CD4-positive, alpha-beta T cell treated with Interleukin-4 for 4 hours (primary cell): ENCODE measurements at places on chromosomes 12 and 14.

- no peak for DNase-seq
Measured at GRCh38 chr12:26032719-26033241, 74.3 kb downstream of the RASSF8 start.

GRCh38 chr14:105840266-105841021 is 314.1 kb downstream of the TMEM121 start:
- no peak for DNase-seq

DNA sequence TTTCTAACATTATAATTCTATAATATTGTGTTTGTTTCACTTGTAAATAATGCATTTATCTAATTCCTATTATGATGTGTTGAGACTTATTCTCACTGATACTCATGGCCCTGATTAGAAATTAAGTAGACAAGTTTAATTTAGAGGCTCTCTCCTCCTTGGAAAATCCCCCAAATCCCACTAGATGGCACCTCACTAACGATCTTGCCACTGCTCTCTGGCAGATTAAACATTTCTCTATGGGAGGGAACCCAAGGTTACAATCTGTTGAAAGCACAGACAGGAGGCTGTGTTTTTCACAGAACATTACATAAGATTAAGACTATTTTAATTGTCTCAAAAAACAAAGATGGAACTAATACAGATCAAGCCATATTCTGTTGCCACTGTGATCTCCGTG is 318.7 kb downstream of the LRFN5 start:
- DNase-seq: no peak

- DNase-seq: no peak
Measured at GRCh38 chr14:90644882-90645281, 171.3 kb downstream of the TTC7B start.

GRCh38 chr12:26097046-26097878 is 27.6 kb downstream of the BHLHE41 start:
- peak; percentile 64 for DNase-seq

DNA sequence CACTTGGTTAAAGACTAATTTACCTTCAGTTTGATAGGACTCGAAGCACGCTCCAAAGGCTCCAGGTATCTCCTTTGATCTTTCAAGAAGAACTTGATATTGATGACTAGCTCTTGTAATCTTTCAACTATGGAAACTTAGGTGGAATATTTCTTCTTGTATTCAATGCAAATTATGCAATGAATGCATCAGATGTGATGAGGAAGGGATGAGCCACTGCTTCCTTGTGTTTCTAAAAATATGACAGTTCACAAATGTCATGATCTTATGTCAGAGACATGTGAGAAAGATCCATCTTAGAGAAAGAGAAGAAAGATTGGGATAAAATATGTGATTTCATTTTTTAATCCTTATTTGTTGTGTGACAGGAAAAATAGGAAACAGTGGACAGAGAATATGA is 9.9 kb downstream of the RNASE9 start:
- no peak for DNase-seq

GRCh38 chr12:27284751-27285150 is 40.7 kb downstream of the STK38L start:
- no peak for DNase-seq

DNA sequence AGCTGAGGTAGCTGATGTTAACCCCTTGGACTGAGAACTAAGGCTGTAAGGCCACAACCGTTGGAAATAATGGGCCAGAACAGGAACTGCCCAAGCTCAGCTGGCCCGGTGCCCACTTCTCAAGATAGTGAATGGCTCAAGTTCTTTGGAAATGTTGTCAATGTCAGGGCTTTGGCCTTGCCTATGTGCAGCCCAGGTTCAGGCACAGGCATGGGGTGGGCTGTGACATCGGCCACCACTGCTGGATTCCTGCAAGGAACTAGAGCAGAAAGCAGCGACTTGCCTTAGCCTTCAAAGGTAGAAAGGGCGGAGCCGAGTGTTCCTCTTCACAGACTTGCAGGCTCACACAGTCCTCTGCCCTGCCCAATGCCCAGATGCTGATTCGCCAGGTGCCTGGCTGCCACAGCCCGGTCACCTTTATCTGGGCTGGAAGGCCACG is 291.2 kb downstream of the ZFP36L1 start:
- DNase-seq: no peak

DNA sequence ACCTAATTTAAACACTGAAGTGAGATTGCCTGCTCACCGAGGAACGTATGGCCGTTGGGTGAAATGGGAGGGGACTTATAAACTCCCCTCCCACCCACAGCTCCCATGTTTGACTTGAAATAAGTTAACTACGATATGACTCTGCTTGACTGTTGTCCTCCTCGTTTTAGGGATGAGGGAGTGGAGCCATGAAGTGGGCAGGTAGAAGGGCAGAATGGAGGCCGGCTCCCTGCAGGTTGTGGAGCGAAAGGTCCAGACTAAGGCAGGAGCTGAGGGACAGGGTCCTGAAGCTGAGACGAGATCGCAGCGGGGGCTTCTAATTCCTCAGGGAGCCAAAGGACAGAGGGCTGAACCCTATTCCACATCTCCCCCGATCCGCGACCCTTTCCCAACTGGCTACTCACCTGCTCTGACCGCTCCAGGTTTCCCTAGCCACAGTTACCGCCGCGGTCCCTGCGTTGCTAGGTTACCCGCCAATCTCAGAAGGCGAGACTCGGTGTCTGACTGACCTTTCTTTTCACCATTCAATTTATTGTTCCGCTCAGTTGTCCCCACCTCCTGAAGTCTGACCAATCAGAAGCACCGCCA is 577 bp upstream of the TPCN1 start:
- no peak for DNase-seq

DNA sequence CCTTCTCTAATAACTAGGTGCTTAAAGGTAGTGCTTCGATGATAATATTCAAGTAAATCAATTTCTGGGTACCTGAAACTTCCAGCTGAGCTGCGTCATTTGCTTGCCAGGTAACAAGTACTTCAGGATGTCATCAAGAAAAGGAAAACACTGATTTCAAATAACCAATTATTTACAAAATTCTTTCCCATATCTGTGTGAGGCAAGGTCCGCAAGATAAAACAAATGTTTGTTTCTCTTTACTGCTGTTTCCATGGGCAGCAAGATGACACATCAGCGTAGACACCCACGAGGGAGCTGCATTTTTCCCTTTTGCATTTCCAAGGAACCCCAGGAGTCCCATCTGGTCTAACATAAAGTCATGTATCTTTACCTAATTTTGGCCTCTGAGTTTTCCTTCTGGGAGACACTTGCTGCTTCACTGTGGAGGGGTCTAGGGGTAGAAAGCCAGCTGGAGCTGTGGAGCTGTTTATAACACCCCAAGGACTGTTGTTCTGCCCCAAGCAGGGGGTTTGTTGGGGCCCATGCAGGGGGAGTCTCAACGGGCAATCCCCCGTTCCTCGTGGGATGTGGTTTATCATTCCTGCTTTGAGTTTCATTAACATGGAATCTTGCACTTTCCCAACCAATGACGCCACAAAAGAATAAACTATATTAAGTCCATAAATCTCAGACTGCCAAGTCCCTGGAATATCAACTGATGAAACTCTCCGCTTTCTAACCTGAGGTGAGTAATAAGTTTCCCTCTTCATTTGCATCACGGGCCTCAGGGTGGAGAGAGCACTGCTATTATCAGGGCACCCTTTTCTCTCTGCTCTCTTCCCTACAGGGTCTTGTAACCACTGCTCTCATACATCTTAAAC is 112.8 kb upstream of the PELI2 start:
- no peak for DNase-seq

DNA sequence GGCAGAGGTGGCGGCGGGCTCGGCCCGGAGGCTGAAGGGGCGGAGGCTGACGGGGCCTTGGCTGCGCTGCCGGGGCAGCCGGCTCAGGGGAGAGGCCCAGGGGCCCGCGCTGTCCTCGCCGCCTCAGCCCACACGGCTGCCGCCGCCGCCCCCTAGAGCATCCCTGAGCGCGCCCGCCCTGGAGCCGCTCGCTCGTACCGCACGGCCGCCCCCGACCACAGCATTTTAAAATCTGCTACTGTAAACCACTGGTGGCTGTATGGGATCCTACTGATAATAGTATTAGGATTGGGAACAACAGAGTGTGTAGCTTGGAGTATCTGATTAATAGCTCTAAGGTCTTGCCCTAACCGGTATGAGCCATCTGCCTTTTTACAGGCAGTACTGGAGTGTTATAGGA is 22.2 kb upstream of the EDDM3A start:
- DNase-seq: no peak

GRCh38 chr14:100905166-100905565 is 1.6 kb upstream of the RTL1 start:
- DNase-seq: no peak

GRCh38 chr12:126482238-126482889 is 1417.1 kb downstream of the AACS start:
- no peak for DNase-seq

GRCh38 chr14:36057452-36058116 is 118.9 kb downstream of the PTCSC3 start:
- DNase-seq: no peak

- DNase-seq: no peak
Measured at GRCh38 chr12:25843976-25844375, 114.5 kb upstream of the RASSF8 start.

DNA sequence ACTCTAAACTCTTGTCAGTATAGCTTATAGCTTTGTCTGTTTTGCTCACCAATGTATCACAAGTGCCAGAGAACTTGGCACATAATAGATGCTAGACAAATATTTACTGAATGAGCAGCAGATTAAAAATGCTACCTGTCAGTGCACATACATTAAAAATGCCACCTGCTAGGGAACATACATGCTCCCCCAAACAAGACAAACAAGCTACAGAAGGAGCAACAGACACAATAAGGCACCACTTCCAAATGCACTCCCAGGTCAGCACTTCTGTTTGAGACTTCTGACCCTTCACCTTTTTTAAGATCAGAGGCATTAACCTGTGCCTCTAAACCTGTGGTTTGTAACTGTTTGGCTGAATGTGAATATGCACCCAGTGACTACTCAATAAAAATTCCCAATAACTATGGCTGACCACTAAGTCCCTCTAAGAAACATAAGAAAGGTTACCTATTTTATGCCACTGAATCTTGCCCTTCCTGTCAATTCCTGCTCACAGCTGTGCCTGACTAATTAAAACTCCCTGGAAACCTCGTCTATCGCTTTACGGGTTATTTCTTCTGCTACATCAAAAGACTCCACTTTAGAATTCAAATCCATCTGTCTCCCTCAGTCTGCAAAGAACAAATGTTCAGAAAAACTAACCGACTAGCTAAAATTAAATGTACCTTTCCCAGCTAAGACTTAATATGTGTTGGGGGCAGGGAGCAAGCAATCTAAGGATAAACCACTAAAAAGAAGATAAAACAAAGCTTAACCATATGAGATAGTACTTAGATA is 41.0 kb downstream of the HECTD4 start:
- no peak for DNase-seq

- no peak for DNase-seq
Measured at GRCh38 chr12:83559650-83560049, 872.9 kb downstream of the TMTC2 start.

GRCh38 chr12:122843455-122843854 is 8.2 kb downstream of the HIP1R start:
- no peak for DNase-seq

DNA sequence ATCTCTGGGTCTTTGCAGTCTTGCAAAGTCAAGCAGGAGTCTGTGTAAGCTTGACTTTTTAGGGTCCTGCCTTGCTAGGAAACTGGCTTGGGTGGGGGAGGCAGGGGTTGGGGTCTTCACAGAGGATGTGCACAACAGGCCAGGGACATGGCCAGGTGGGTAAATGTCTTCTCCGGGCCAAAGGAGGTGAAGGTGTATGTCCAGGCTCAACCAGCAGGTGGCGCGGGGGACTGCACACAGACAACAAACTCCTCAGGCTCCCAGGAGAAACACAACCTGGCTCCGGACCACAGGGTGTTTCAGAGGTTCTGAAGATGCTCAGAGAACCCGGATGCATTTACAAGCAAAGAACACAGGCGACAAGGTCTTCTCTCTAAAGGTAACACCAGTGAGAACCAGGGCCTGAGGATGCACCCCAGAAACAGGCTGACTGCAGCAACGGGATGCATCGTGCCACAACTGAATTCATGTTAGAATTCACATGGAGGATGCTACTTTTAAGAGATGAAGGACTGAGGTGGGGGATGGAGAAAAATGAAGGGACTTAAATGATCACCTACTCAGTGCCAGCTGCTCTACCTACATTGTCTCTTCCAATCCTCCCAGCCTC is 56.0 kb downstream of the PLEKHG3 start:
- DNase-seq: peak; percentile 56

DNA sequence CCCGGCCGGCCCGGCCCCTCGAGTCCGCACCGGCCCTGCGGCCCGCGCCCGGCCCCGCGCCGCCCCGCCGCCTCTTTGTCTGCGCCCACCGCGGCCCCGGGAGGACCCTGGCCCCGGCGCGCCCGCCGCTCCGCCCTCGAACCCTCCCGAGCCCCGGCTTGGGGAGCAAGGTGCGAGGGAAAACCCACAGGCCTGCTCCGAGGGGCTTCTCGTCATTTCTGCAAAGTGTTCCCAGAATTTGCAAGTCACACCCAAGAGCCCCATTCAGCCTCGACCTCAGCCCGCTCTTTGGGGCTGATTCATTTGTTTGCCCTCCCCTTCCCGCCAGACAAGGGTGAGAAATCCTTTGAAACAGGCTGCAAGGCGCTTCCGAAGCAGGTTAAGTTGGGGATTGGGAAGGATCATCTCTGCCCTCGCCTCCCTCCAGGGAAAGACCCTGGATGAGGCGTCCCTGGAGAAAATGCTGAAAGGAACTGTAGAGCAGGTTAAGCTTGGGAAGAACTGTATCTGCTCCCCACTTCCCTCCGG is 325 bp upstream of the CLIP1 start:
- DNase-seq: peak; percentile 25

DNA sequence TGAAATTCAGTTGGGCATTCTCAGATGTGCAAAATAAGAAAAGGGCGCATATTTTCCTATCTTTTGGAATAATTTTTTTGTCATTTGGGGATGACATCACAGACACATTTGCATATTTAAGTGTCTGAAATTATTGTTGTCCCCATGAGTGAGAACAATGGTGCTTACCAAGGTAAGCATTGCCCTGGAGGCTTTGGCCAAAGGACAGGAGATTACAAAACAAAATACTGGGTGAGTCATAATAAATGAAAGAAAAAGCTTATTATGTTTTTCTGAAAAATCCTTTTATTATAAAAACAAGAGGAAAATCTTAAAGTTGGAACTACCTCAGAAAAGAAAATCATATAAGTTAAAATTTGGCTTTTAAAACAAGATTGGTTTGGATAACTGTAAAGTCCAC is 254.9 kb downstream of the BTG1 start:
- no peak for DNase-seq

GRCh38 chr12:12425616-12426015 is 68.7 kb downstream of the BORCS5 start:
- no peak for DNase-seq

- peak; percentile 33 for DNase-seq
Measured at GRCh38 chr12:11719678-11720099, 70.2 kb downstream of the ETV6 start.

DNA sequence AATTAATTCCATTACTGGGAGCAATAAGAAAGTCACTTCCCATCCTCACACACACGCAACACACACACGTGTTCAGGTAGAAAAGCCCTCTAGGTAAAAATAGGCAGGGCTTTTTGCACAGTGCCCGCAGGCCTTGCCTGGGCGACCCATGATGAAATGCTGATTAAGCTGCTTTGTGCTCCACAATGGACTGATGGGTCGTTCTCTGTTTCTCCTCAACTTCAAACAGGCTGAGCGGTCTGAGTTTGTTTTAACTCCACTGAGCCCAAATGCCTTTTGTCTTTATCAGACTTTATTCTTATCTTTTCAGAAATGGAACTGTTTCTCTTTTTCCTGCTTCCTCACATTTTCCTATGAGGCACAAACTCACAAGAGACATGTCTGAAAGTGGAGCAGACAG is 9.4 kb upstream of the DACT1 start:
- no peak for DNase-seq

- no peak for DNase-seq
Measured at GRCh38 chr12:93376436-93377251, 1.1 kb upstream of the NUDT4 start.

- DNase-seq: no peak
Measured at GRCh38 chr12:85713373-85713772, 122.8 kb downstream of the RASSF9 start.
